ENCODE measurements at places on chromosomes 4 and X.
A peak's percentile ranks its signal among the peaks of the same experiment; 100 is the strongest.

DNA sequence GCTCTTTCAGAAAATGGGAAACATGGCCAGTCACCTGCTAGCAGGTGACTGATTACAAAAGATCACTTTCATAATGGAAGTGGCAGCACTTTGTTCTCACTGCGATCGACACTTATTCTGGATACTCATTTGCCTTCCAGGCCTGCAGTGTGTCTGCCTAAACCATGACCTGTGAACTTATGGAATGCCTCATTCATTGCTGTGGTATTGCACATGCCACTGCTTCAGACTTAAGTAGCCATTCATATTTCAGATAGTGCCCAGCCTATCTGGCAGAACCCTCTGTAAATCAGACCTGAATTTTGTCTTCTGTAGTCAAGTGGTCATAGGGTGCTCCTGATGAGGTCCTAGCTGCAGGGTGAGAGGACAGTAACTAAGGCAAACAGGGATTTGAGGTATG, 23.3 kb upstream of the MGST2 start:
- DNase-seq: no peak

DNA sequence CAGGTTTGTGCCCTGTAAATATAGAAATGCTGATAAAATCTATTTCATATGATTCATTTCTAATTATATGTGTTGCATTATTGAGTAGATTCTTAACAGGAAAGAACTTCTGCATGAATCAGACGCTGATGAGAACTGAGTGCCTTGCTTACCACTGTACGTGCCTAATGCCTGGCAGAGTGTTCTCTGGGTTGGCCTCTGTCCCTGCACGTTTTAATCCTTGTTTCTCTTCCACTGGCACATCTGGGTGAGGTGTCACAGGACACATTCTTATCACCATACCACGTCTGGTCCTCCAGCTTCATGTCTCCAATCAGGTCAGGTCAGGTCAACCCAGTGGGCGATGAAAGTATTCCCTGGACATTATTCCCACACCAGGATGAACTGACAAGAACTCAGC, 53.6 kb downstream of the KLF3 start:
- DNase-seq: no peak

- no peak for DNase-seq
Observed at GRCh38 chr4:142475663-142476062, 370.4 kb downstream of the INPP4B start.

DNA sequence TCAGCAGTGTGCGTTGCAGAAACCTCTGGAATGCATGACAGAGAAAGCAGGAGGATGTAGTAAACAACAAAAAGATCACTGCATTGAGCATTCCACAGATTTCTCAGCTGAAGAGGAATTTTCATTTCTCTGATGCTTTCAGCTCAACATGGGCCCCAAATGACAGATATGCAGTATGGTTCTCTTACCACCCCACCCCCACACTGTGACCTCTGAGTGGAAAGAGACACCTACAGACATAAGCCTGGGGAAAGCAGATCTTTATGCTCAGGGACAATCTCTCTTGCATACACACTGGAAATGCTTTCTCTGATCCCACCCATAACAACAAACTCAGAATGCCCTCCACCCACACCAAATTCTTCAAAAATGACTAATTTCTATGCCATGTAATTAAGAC, 983.7 kb upstream of the LCORL start:
- DNase-seq: no peak

DNA sequence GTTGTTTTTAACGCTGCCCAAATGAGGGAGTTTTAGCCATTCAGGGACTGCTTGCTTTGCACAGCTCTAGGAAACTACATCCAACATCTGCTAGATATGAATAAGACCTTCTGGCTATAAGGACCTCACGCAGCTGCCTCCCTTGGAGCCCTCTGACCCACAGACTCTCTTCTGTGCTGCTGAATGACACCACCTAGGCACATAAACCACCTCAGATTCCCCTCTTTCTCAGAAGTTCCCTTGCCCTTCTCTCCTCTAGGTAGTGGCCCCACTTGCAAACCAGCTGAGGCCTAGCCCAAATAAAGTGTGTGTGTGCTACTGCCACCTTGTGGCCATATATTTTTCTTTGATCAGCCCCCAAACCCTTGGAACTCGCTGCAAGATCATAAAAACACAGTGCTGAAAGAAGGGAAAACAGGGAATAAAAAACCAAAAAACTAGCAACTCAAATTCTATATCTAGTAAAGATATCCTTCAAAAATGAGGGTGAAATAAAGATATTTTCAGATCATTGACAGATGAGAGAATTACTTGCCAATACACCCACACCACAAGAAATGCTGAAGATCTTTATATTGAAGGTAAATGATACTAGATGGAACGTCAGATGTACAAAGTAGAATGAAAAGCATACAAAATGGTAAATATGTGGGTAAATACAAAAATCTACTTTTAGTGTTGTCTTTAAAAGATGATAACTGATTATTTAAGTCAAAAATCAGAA, 265.9 kb downstream of the ADAMTS3 start:
- no peak for DNase-seq

GRCh38 chrX:121356139-121356849, 308.9 kb downstream of the GLUD2 start:
- no peak for DNase-seq

DNA sequence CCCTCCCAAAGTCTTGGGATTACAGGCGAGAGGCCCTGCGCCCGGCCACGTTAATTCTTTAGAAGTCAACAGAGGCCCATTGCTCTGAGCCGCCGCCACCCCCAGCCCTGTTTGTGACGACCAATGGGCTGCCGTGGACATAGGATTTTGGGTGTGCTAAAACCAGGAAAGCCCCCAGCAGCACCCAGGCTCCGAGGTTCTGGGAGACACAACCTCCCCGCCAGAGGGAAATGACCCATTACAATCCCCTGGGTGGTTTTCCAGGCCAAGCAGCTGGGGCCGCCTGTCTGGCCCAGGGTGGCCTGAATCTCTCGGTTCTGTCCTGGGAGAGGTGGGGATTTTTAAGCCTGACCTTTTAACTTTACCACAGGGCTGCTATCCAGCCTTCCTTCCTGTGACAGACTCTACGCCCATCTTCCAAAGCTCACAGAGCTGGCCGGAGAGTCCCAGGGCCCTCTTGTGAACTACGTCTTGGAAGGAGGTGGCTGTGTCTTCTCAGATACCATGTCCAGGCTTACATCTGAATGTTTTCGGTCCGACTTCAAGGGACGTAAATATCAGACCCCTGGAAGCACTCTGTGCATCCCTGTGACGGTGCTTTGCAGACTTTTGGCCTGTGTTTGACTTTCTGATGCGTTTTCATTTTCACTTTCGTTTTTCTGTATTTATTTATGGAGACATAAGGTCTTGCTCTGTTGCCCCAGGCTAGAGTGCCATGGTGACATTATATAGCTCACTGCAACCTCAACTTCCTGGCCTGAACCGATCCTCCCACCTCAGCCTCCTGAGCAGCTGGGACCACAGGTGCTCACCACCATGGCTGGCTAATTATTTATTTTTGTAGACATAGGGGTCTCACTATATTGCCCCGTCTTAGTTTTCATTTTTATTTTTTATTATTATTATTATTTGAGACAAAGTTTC, 36.0 kb downstream of the P2RY8 start:
- no peak for DNase-seq

- DNase-seq: peak; percentile 74
Observed at GRCh38 chr4:25031077-25031621, 403 bp upstream of the LGI2 start.

GRCh38 chrX:4741024-4741423, 1027.6 kb upstream of the PRKX start:
- DNase-seq: no peak

DNA sequence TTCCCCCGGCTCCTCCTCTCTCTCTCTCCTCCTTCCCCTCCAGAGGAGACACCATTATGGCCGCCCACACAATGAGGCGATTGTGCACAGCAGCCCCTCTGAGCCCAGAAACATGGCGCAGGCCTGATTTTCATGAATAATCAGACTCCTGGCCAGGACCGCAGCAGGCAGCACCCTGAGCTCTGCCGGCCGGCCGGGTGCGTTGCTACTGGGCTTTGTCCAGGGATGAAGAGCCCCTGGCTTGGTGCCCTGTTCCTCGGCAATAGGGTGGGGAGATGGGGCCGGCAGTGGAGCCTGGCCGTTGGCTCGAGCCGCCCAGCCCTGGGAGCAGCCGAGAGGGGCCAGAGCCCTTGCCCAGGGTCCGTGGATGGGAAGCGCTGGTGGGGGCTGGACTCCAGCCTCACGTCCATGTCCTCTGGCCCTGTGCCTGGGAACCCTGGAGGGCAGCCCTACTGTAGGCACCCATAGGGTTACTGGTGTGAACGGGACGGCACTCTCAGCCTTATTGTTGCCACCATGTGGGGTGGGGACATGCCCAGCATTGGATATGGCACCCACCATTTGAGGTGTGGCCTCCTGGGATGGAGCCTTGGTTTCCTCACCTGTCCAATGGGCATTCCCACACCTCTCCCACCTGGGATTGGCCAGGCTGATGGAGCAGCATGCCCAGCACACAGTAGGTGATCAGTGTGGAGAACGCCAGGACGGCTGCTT, 103.0 kb downstream of the SORCS2 start:
- DNase-seq: no peak

GRCh38 chr4:73620115-73620792, at the start of gene RASSF6:
Gene RASSF6, minus strand, starts transcription at chr4:73620436. Its CDS starts 8,641 bp downstream, at chr4:73611795.
- peak; percentile 16 for DNase-seq

DNA sequence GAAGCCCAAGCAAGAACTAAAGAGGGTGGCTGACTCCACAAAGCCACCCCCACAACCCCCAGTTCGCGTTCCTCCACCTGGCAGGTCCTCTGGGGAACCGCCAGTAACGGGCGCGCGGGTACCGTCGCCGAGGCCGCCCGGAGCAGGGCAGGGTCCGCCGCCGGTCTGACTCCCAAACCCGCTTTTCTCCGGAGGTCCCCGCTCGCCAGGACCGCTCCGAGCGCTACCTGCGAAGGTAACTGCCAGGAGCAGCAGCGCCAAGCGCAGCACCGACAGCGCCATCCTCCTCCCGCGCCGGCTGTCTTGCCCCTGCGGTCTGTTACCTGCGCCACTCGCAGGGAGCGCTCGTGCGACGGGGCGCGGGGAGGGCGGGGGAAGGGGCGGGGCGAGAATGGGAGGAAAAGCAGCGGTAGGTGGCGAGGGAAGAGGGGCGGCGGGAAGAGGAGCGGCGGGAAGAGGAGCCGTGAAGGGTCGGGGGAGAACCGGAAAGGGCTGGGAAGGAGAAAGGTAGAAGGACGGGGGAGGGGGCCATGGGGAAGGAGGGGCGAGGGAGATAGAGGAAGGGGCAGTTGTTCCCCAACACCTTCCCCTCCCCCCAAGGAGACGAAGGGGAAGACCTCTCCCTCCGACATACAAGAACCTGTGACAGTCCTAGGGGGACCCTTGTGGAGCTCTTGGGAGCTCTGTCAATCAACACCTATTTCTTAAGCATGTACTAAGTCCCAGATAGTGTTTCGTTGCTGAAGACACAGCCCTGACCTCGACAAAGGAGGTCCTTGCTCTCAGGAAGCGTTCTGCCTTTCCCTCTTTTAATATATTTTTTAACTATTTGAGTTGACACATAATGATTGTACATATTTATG, at the start of gene SPINK2:
TSS of gene SPINK2 (minus strand) at position 321 of the 863 bp plus-strand sequence. CDS start at position 282, 39 bp downstream.
- peak; percentile 37 for DNase-seq

DNA sequence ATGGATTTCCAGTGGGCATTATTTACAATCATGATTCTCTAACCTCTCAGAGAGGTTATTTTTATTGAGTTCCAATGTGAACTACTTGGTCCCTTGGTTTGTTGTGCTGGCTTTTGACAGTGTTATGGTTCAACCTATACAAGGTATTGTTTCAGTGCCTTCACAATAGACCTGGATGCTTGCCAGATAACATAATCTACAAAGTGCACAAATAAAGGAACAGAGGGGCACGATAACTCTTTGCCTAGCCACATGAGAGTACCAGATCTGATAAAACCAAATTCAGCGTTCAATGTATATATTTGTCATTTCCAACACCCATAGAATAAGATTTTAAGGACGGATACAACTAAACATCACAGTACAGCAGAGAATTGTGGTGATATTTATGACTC, 120.8 kb downstream of the RASL11B start:
- no peak for DNase-seq

- DNase-seq: no peak
Observed at GRCh38 chr4:118270492-118270891, 82.3 kb downstream of the PRSS12 start.

DNA sequence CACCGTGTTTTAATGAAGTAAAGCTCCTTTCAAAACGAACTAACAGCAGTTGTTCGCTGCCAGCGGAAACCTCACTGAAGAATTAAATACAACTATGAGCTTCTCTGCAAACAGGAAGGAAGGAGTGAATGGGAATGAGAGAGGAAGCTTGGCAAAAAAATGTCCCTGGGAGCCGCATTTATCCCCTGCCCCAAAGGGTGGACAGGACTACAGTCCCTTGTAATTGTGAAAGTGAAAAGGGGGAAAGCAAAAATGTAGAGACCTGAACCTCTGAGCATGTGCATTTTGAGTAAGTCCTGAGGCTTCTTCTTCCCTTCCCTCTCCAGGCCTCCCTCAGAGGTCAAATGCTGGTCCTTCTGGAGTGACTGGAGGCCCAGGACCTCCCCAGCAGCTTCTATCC, 53.8 kb upstream of the BMP2K start:
- DNase-seq: no peak

GRCh38 chrX:12700745-12701144, 90.5 kb upstream of the PRPS2 start:
- no peak for DNase-seq

- no peak for DNase-seq
Observed at GRCh38 chrX:146224442-146224841, 406.8 kb downstream of the SLITRK2 start.

GRCh38 chrX:13483773-13484172, 85.6 kb upstream of the EGFL6 start:
- DNase-seq: no peak

DNA sequence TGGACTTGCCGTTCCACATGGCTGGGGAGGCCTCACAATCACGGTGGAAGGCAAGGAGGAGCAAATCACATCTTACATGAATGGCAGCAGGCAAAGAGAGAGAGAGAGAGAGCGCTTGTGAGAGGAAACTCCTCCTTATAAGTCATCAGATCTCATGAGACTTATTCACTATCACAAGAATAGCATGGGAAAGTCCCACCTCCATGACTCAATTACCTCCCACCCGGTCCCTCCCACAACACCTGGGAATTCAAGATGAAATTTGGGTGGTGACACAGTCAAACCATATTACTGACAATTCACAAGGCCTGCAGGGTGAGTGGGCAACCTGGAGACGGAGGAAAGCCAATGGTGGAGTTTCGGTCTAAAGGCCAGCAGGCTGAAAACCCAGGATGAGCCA, 394.3 kb upstream of the TRAM1L1 start:
- no peak for DNase-seq

DNA sequence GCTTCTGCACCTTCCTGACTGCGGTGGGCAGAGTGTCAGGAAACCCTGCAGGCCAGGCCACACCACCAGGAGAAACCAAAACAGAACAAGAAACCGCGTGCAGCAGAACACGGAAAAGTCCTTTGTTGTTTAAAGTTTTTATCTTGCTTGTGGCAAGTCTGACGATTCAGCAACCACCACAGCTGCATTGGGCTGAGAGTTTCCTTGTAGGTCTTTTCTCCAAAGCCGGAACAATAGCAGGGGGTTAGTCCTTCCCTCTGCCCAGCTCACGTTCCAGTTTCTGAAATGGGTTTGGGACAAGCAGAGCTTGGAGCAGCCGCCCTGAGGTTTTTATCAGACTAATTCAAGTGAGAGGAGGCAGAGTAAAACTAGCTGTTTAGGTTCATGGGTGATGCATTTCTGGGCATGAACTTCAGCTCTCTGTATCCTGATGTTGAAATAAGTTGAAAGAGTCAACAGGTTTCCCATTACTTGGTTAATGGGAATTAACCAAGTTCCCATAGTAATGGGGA, 216.9 kb downstream of the PTTG2 start:
- DNase-seq: no peak

All from HuH-7.5 (cell line).